GM23248 (cell line): ENCODE measurements at places on chromosomes 7 and 10.

DNA sequence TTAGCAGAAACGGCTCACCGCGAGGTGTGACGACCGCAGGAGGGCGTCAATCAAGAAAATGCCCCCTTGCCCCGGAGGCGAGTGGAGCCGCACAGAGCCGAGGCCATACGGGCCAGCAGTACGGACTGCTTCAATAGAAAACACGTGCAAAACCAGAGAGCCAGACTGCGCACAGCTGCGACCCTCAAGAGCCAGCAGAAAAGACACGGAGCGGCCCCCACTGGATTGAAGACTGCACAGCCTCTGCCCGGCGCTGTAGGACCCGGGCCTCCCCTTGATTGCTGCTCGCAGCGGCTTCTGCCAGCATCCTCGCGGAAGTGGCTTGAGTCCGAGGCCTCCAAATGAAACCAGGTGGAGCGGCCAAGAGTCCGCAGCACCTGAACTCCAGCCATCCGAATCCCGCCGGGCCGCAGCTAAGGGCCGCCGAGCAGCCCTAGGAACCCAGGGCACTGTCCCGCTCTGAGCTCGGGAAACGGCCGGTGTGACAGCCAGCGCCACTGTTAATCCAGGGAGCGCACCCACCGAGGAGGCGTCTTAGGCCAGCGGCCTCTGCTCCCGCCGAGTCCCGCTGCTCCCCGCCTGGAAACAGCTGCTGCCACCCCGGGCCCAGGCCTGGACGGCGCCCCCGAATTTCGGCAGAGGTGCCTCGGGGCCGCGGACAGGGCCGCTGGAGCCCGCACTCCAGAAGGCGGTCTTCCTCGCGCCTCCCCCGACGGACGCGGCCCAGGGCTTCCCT is 660 bp upstream of the HHEX start:
- DNase-seq: peak; percentile 45

- no peak for DNase-seq
Observed at GRCh38 chr10:4333459-4333894, 492.5 kb upstream of the AKR1E2 start.

DNA sequence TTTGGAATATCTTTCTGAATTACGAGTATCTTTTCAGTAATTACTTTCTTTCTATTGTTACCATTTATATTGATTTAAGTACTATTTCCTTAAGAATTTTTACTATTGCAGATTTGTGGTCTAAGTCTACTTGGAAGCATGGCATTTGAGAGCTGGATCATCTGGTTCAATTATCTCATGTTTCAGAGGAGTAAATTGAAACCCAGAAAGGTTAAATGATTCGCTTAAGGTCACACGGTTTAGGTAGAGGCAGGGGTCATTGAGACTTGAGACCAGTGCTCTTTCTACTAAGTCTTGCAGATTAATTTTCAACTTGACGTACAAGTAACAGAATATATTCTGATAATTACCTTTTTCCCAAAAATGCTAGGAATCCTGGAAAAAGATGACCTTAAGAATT is 109.2 kb upstream of the GLCCI1 start:
- no peak for DNase-seq

GRCh38 chr7:122470859-122471258 is 166.3 kb upstream of the FEZF1 start:
- DNase-seq: no peak

GRCh38 chr10:132398566-132398991 is 1.6 kb downstream of the PWWP2B start:
- no peak for DNase-seq

GRCh38 chr7:4692055-4692454 is 10.0 kb downstream of the FOXK1 start:
- peak; percentile 90 for DNase-seq

DNA sequence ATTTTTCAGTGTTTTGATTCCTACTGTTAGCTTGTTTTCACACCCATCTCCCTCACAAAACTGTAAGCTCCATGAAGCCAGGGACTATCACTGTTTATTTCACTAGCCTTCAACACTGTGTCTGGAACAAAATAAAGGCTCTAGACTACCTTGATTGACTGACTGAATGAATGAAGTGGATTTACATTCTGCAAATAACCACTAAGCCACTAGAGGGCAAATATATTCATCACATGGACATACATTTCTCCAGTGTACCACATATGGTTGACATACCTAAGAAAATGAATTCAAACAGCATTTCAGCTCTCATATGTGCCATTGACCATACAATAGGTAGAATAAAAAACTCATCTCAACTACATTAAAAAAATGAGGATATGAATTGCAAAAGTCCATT is 185.9 kb downstream of the RAB11FIP2 start:
- peak; percentile 47 for DNase-seq

DNA sequence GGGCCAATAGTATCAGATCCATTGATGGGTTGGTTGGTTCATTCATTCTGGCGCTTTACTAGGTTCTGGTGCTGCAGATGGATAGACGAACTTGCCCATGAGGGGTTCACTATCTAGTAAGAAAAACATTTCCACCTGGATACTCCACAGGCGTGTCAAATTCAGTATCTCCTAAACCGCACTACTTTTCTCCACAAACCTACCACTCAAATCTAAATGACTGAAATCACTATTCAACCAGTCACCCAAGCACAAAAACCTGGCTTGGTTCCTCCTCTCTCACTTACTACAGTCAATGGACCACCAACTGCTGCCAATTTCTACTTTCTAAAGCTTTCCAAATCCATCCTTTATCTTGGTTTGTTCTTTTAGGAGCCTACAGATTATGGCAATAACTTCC is 572 bp downstream of the AGK start:
- DNase-seq: peak; percentile 28

DNA sequence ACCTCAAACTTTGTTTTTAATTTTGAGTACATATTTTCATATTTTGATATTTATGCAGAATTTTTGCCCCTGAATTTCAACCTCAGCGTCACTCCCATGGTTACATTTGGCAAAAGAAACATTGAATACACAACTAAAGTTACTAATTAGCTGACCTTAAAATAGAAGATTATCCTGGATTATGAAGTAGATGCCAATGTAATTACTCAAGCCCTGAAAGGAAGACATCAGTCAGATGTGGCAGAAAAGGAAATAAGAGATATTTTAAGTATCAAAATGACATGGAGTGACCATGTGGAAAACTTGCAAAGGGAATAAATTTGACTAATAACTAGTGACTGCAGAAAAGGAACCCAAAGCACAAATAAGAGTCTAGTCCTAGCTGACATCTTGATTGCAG is 701.3 kb upstream of the KCND2 start:
- no peak for DNase-seq

- no peak for DNase-seq
Observed at GRCh38 chr7:114214466-114214865, 200.1 kb upstream of the FOXP2 start.
